ENCODE measurements at places on chromosomes 16 and 17.
A peak's percentile ranks its signal among the peaks of the same experiment; 100 is the strongest.

DNA sequence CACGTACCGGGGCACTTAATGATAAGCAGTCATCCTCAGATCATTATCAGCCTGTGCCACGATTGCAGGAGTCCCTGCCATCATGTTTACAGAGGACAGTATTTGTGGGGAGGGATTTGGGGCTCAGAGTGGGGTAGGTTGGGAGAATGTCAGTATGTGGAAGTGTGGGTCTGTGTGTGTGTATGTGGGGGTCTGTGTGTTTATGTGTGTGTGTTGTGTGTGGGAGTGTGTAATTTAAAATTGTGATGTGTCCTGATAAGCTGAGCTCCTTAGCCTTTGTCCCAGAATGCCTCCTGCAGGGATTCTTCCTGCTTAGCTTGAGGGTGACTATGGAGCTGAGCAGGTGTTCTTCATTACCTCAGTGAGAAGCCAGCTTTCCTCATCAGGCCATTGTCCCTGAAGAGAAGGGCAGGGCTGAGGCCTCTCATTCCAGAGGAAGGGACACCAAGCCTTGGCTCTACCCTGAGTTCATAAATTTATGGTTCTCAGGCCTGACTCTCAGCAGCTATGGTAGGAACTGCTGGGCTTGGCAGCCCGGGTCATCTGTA, 13.5 kb upstream of the EFCAB13 start:
- no peak for DNase-seq

DNA sequence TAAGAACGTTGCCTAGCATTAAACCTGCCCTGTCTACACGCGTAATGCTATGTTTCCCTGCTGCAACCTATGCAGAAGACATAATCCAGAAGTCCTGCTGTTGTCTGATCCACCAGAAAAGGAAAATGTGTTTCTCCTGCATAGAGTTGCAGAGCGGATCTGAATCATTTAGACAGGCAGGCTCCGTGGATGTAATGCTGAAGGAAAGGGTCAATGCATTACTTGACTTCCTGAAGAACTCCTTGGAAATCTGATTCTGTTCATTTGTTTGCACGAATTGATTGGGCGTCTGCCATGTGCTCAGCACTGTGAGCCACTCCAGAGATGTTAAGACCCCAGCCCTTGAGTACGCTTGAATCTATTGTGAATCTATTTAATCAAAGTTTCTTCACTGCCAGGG, 83.4 kb downstream of the FOXL1 start:
- peak; percentile 51 for DNase-seq

DNA sequence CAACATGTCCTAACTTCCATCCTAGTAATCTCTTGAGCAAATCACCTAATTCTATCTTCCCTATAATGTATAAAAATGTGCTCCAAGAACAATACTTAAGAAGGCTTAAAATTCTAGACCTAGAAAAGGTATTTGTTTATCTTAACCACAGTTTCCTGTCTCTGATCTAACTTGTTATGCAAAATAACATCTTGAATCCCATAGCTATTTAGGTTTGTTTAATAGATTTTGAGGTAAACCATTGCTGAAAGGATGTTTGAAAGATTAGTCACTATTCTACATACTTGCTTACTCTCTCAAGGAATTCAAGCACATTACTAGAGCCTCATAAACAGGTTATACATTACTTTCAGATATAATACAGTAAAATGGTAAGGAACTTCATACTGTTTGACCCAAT, 13.0 kb downstream of the CA10 start:
- DNase-seq = peak; percentile 8

- DNase-seq = no peak
These were observed 198.1 kb upstream of the IRX3 start for GRCh38 chr16:54484700-54485099.

- DNase-seq = no peak
These were observed 7.1 kb downstream of the ITGAD start for GRCh38 chr16:31400191-31400590.

- DNase-seq = no peak
These were observed 50.0 kb downstream of the OTOA start for GRCh38 chr16:21713549-21714368.

DNA sequence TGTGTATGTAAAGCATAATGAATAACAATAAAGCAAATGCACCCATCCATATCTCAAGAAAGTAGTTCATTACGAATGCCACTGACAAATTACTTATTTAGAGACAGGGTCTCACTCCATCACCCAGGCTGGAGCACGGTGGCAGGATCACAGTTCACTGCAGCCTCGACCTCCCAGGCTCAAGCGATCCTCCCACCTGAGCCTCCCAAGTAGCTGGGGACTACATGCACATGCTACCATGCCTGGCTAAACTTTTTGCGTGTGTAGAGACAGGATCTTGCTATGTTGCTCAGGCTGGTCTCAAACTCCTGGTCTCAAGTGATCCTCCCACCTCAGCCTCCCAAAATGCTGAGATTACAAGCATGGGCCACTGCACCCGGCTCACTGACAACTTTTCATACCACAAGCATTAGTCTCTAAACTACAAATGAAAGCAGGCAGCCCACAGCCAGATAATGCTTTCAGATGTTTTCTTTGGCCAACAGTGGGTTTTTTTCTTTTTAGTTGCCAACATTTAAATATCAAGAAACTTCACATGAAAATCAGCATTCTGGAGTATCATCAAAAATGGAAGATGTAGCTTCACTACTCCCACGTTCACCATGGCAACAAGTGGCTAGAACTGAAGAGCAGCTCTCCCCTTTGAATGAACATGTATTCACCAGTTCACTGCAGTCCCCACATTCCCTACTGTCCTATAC, 7.7 kb downstream of the ARHGAP17 start:
- peak; percentile 62 for DNase-seq

DNA sequence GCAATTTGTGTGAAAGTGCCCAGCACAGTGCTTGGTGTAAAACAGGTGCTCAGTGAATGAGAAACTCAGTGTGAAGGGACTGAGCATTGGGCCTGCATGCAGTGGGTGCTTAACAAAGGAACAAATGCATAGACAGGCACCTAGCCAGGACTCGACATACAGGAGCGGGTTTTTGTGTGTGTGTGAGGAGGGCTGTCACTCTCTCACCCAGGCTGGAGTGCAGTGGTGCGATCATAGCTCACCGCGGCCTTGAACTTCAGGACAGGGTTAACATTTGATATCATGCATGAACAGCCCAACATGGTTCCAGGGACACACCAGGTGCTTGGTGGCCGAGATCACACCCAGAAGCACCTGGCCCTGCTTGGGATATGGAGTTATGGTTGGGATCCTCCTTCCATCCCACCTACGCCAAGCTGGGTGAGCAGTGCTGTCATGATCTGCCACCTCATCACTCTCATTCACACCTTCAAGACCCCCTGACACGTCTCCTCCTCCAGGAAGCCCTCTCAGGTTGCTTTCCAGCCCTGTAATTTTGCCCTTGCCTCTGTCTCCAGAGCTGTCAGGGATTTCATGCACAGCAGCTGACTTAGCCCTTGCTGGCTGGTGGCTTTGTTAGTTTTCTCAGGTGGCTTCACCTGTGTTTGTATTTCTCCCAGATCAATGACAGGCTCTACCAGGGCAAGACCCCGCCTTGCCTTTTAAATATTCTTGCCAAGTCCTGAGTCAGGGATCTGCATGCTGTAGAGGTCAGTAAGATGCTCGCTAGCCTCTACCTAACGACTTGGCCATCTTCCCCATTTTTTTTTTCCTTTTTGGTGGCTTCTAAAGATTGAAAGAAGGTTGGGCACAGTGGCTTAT, 66.4 kb downstream of the OR1D5 start:
- no peak for DNase-seq

DNA sequence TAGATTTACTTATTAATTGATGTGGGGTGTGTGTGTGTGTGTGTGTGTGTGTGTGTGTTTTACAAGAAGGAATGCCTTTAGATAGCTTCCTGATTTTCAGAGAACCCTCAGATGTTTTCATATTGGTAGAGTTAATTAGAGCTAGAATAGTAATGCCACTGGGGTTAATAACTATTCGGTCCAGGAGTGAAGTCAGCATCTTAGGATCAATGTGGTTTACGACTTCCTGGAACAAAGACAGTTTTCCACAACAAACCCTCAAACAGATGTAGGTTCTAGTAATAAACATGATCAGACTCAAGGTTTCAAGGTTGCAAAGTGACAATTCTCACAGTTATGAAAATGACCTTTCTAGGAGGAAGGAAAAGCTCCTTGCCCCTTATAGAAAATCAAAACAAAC, 12.2 kb upstream of the SLC52A1 start:
- DNase-seq = no peak

GRCh38 chr17:41580244-41580575, 6.5 kb downstream of the KRT14 start:
- DNase-seq = no peak

GRCh38 chr17:15233022-15233805, 31.9 kb downstream of the PMP22 start:
- peak; percentile 78 for DNase-seq

DNA sequence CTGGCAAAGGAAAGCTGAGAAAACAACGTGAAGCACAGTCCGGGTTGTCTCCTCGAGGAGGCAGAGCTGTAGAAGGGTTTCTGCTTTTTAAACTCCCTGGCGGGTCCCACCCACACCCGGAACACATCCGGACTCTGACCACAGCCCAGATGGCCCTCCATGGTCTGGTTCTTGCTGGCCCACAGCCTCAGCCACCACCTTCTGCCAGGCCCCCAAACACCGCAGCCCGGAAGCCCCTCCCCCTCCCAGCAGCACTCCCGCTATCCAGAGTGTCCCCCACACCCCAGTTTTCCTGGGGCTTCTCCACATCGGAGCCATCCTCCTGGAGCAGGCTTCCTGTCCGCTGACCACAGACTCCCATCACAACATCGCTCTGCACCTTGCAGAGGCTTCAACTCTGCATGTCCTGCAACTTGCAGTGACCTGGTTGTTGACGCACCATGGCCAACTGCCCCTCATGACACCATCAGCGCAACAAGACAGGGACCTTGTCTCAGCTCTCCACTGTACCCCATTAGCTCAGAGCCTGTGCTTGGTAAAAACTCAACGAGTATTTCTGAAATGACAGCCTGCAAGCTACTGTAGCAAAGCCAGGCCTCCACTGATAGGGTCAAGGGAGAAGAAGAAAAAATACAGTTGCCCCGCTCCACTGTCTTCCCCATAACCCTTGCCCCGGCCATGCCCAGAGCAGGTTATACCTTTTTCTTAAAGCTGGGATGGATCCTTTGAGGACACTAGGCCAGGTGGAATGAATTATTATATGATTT, 129.8 kb downstream of the C16orf78 start:
- DNase-seq = no peak

- DNase-seq = peak; percentile 85
These were observed 2.3 kb downstream of the SLC5A11 start for GRCh38 chr16:24848065-24848464.

DNA sequence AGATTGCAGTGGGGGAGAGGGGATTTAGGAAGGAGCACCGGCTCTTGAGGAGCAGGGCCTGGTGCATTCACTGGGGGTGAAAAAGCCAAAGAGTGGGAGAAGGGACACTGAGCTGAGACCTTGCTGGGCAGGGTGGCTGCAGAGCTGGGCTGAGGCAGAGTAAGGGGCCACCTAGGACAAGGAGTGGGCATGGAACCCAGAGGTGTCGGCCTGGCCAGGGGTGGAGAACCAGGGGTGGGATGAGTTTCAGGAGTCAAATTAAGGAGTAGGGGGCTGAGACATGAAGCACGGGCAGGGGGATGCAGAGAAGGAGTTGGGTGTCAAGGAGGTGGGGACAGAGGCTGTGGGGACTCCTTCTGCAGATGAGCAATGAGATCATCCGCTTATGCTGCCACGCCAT, 20.1 kb downstream of the DNAH2 start:
- DNase-seq = no peak

GRCh38 chr17:57818066-57818465, 31.8 kb downstream of the MRPS23 start:
- no peak for DNase-seq

DNA sequence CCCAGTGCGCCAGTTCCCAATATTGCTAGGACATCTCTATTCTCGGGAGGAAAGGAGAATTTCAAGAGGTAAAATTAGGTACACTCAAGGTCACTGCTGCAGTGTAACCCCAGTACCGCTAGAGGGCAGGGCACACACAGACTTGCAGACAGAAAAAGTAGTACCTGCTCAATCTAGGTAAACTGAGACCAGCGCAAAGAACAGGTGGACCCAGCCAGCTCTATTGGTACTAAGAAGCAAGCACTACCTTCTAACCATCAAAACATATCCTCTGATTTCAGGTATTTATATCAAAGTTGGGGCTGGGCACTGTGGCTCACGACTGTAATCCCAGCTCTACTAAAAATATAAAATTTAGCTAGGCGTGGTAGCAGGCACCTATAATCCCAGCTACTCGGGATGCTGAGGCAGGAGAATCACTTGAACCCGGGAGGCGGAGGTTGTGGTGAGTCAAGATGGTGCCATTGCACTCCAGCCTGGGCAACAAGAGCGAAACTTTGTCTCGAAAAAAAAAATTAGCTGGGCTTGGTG, 3.6 kb upstream of the WDR81 start:
- DNase-seq = peak; percentile 41

DNA sequence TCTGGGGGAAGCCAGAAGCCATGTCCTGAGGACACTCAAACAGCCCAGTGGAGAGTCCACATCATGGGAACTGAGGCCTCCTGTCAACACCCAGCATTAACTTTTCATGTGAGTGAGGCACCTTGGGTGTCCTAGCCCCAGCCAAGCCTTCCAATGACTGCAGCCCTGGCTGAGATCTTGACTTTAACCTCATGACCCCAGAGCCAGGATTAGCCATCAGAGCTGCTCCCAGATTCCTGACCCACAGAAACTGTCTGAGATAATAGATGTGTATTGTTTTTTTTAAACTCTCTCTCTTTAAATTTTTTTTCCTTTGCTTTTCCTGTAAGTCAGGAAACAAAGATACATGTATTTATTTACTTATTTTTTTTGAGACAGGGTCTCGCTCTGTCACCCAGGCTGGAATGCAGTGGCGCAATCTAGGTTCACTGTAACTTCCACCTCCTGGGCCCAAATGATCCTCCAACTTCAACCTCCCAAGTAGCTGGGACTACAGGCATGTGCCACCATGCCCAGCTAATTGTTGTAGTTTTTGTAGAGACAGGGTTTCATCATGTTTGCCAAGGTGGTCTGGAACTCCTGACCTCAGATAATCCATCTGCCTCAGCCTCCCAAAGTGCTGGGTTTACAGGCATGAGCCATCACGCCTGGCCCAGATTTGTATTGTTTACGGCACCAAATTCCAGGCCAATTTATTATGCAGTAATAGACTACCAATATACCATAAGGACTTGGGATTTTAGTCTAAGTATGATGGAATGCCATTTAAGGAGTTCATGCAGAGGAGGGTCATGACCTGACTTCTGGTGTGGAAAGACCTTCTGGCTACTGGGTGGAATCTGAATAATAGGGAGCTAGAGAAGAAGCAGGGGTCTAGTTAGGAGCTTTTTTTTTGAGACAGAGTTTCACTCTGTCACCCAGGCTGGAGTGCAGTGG, 14.0 kb upstream of the TMEM94 start:
- no peak for DNase-seq

GRCh38 chr16:86653285-86654006, 75.1 kb downstream of the FOXL1 start:
- peak; percentile 73 for DNase-seq

- DNase-seq = no peak
These were observed at the start of gene DBNDD1 for GRCh38 chr16:90018652-90019542. DBNDD1 (minus strand) TSS chr16:90019456; CDS start chr16:90019341, 115 bp downstream.

GRCh38 chr16:5557966-5558365, 460.4 kb upstream of the EEF2KMT start:
- DNase-seq = no peak

GRCh38 chr17:78458091-78458490, 79.6 kb downstream of the PGS1 start:
- no peak for DNase-seq

- DNase-seq = no peak
These were observed 232.5 kb downstream of the RAB11FIP4 start for GRCh38 chr17:31623990-31624389.

All from RPMI7951 (cell line).